ENCODE measurements at places on chromosomes 1 and 21.
A peak's percentile ranks its signal among the peaks of the same experiment; 100 is the strongest.

- DNase-seq = no peak
Observed at GRCh38 chr1:116861137-116861536, 48.6 kb upstream of the PTGFRN start.

DNA sequence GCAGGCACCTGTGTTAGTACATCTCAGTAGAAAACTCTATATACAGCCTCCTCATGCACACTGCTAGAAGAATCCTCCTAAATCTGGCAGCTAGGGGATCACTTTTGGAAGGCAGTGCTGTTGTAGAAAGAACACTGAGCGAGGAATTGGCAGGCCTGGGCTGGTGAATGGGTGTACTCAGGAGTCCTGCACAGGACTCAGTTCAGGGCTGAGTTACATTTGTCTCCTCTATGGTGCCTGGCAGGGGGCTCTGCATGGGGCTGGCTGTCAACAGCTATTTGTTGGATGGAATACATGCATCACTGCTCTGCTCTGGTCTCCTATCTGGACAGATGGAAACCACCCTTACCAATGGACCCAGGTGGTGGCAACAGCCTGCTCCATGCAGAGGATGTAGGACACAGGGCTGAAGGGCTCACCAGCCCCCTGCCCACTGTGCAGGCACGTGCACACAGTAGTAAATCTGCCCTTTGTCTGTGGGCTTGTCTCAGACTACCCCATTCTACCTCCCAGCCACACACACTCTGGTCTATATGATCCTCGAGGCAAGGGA, 74.2 kb downstream of the LRIG2 start:
- DNase-seq = no peak

DNA sequence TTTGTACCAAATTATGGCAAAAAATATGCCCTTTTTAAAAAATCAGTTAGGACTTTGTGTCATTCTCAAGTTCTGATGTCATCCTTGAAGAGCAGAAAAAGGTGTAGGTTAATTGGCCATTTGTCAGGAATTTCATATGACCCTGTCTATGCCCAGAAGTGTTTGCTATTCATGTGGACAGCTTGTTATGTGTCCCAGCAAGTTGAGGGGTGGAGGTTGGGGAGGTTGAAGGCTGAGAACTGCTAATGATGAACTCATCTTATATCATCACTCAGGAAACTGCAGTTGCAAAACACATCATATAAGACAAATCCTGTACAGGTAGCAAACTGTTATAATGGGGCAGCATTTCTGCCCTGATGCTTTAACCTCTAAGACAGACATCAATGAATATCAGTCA, 106.5 kb downstream of the PHTF1 start:
- no peak for DNase-seq

- no peak for DNase-seq
Observed at GRCh38 chr1:243266231-243266630, 10.4 kb downstream of the SDCCAG8 start.

DNA sequence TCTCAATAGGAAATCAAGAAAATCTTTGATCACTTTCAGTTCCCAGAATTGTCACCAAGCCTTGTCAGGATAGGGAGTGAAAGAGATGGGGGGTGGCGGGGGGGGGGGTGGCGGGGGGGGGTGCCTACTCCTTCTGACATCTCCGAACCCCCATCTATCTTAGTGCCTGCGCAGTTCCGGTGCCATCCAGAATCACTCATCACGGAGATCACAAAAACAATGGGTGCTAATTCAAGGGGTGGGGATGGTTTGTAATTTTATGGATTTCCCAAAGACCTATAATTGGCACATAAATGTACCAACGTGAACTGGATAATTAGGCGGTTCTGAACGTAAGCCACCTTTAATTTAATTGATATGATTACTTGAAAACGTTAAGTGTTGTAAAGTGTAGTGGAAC, 2.1 kb downstream of the DAB1 start:
- no peak for DNase-seq

GRCh38 chr1:18794561-18794960, 64.9 kb downstream of the TAS1R2 start:
- DNase-seq = no peak

GRCh38 chr1:197399755-197400521, 131.9 kb downstream of the CRB1 start:
- peak; percentile 48 for DNase-seq

DNA sequence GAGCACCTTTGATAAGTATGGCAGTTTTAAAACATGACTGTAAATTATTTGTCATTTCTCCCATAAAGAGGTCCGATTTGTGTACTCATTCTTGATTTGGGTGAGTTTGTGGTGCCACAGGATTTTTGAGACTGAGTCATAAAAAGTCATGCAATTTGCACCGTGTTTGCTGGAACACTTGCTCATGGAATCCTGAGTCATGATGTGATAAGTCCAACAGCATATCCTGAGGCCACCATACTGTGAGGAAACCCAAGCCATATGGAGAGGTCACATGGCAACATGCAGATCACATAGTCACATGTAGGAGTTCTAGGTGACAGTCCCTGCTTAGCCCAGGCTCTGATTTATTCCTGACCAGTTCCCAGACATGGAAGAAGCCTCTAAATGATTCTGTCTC, 40.8 kb upstream of the PRRX1 start:
- no peak for DNase-seq

DNA sequence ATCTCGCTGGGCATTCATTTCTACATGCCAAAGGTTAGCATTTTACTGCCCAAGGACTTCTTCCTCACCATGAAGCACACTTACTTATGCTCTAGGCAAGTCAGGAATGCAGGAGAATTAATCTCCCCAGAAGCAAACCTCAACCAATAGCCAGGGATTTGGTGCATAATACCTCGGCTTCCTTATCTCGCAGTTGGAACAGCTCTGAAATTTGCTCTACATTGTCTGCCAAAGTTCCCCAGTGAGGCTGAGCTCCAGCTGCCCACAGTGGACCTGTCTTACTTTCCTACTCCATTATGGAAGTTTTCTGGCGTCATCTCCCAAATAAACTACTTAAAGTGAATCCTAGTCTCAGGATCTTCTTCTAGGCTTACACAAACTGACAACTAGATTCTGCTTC, 57.6 kb upstream of the PPM1J start:
- DNase-seq = no peak

DNA sequence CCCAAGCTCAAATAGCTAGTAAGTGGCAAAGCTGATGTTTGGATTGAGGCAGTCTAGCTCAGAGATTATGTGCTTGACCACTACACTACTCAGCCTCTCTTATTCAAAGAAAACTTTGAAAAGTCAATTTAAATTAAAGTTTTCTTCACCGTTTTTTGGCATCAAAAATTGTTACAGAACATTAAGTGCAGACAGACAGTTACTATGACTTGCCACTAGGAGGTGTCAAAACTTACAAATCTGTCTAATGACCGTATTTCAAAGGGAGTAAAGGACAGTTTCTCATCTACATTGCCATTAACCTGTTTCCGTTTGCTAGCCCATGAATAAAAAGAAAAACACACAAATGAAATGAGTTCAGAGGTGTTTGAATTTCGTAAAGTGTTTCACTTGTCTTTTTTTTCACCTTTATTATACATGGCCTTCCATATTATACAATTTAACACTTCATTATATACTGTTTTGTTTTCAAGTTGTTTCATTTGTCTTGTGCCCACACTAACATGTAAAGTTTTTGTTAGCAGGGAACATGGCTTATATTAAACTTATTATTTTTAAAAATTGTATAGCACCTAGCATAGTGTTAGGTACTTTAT, 57.4 kb upstream of the MTF2 start:
- peak; percentile 61 for DNase-seq

GRCh38 chr1:193462629-193463320, 276.4 kb upstream of the B3GALT2 start:
- peak; percentile 14 for DNase-seq

DNA sequence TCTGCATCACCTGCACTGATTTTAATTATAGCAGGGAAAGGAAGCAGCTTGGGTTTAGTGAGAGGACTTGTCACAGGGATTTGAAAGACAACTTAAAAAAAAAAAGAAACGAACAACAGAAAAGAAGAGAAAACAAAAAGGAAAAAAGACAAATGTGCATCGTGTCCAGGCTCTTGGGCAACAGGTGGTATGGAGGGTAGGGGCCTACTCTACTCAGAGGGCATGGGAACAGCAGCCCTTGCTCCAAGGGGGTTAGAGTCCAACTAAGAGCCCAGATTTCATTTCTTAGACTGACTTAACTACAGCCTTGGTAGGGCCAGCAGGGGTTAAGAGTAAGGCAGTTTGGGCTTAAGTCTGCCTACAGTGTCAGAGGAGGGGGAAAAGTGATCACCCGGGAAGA, 15.3 kb upstream of the EXOSC10 start:
- DNase-seq = no peak

- DNase-seq = peak; percentile 20
Observed at GRCh38 chr1:241839369-241839979, 8.5 kb upstream of the EXO1 start.

GRCh38 chr1:11412141-11412540, 66.8 kb upstream of the DISP3 start:
- no peak for DNase-seq

- no peak for DNase-seq
Observed at GRCh38 chr1:17170571-17170970, 34.4 kb upstream of the PADI1 start.

GRCh38 chr1:29975036-29975694, 738.8 kb downstream of the PTPRU start:
- DNase-seq = no peak

DNA sequence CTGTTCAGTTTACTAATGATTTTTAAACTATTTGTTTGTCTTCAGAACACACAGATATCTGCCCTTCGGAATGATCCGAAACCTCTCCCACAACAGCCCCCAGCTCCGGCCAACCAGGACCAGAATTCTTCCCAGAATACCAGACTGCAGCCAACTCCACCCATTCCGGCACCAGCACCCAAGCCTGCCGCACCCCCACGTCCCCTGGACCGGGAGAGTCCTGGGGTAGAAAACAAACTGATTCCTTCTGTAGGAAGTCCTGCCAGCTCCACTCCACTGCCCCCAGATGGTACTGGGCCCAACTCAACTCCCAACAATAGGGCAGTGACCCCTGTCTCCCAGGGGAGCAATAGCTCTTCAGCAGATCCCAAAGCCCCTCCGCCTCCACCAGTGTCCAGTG, 51.6 kb downstream of the ACP6 start:
- DNase-seq = no peak

GRCh38 chr1:76053021-76053420, 21.5 kb upstream of the ST6GALNAC3 start:
- DNase-seq = peak; percentile 23

DNA sequence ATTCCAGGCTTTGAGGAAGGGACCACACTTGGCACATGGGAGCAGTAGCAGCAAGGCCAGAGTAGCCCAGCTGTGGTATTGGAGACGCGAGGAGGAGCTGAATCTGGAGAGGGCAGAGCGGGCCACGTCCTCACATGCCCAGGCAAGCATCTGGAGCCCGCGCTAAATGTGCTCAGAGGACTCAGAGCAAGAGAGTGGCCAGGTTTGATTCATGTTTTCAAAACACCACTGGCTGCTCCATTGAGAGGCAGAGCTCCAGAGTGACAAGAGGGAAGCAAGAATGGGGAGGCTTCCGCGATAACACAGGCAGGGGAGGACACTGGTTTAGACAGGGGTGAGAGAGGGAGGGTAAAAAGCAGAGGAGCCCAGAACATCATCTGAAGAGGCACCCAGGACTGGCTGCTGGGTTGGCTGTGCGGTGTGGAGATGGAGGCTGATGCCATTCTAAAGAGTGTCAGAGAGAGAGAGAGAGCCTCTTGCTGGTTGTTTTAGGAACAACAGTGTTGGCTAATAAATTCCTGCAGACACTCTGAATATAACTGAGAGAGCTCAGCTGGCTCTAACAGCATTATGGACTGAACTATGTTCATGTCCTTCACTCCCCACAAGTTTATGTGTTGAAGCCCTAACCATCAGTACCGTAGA, 32.3 kb downstream of the RCAN1 start:
- peak; percentile 27 for DNase-seq

DNA sequence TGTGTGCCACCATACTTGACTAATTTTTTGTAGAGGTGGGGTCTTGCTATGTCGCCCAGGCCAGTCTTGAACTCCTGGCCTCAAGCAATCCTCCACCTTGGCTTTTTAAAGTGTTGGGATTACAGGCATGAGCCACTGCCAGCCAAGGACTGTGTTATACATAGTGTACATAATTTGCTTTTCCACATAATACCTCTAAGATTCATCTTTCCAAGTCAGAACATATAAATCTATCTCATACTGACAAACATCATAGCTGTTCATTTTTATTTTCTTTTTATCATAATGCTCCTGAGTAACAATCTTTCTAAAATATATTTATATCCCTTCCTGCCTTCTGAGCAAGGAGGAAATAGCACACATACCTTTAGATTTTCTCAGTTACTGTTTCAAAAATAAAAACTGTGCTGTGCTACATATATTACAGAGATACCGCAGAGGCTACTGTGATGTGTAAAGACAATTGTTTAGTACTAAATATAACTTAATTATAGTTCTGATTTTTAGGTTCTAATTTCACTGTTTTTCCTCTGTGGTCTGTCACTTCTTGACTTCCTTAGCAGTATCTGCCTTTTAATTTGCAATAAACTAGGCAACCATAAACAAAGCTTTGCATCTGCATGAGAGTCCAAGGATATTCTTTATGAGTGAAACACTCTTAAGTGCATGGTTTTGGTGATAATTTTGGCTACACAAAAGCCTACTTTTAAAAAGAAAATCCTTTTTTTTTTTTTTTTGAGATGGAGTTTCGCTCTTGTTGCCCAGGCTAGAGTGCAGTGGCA, 59.3 kb downstream of the EYA3 start:
- no peak for DNase-seq

DNA sequence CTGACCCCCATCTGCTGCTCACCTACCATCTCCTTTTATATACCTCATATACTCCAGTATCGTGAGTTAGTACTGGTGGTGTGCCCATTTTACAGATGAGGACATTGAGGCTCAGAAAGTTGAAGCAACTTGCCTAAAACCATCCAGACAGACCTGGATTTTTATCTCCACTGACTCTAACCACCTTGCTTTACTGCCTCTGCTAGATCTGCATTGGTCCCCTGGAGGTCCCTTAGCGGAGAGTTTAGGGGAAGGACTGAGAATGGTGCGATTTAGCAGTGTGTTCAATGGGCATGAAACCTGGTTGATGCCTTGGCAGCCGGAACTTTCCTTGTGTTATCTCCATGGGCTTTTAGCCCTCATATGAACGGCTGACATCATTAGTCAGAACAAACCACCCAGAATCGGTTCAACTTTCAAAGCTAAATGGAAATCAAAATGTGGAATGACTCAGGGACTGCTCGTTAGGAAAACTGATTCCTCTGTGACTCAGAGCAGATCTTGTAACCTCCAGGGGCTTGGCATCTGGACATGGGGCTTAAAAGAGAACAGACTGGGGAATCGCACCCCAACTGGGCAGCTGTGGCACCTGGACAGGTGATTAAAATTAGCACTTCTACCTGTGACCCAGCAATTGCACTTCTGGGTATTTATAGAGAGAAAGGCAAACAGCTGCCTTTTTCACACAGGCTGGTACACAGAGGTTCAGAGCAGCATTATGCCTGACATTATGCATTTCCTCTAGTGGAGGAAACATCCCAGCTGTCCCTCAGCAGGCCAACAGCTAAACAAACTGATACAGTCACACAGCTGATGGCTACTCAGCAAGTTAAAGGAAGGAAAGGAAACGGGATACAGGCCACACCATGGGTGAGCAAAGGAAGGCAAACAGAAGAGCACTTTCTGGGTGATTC, 25.3 kb downstream of the TMEM51 start:
- no peak for DNase-seq
